Central memory CD8-positive, alpha-beta T cell (primary cell): ENCODE measurements at places on chromosomes 1 and 21.

- DNase-seq, result no peak
These were observed 4.8 kb upstream of the ALG6 start for GRCh38 chr1:63362578-63362977.

GRCh38 chr1:228311091-228311490, 95.5 kb downstream of the TRIM11 start:
- DNase-seq, result no peak

- DNase-seq, result no peak
These were observed 18.8 kb downstream of the PTPRC start for GRCh38 chr1:198657550-198658064.

GRCh38 chr1:77847621-77848080, 40.8 kb upstream of the NEXN start:
- DNase-seq, result no peak

DNA sequence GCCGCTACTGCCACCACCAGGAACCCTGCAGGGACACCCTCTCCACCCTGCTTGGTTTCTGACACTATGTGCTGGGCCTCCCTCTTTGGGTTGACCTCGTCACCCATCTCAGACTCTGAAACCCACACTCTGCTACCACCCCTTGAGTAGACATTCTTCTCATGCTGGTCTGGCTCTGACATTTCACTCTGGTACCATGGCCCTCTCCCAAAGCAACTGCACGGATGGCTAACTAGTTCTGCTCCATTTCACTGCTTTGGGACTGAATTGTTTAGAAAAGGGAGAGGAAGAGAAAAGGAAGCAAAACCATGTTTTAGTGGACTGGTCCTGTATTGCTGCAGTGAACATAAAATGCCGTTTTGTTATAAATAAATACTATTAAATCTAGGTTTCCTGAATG, 137.8 kb downstream of the KCNK2 start:
- DNase-seq, result no peak
